ENCODE measurements at places on chromosomes 4 and X.

GRCh38 chrX:86237482-86237881 lies 89.2 kb downstream of the DACH2 start:
- no peak for DNase-seq

GRCh38 chrX:9144701-9145241 lies 110.8 kb upstream of the FAM9B start:
- DNase-seq = no peak

DNA sequence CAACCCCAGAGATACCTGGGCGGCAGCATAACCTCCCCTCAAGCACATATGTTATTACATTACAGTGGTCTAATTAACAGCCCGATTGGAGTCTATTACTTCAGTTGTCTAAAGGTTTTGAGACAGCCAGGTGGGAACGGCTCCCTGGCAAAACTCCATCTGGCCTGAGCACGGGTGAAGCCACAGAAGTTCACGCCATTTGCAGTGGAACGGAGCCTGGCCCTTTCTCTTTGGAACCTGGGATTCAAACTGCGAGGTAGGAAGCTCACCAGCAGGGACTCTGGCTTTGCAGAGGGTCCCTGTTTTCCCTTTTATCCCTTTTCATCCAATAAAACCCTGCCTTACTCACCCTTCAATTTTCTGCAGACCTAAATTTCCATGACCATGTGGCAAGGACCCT lies 45.9 kb upstream of the NEIL3 start:
- DNase-seq = no peak

DNA sequence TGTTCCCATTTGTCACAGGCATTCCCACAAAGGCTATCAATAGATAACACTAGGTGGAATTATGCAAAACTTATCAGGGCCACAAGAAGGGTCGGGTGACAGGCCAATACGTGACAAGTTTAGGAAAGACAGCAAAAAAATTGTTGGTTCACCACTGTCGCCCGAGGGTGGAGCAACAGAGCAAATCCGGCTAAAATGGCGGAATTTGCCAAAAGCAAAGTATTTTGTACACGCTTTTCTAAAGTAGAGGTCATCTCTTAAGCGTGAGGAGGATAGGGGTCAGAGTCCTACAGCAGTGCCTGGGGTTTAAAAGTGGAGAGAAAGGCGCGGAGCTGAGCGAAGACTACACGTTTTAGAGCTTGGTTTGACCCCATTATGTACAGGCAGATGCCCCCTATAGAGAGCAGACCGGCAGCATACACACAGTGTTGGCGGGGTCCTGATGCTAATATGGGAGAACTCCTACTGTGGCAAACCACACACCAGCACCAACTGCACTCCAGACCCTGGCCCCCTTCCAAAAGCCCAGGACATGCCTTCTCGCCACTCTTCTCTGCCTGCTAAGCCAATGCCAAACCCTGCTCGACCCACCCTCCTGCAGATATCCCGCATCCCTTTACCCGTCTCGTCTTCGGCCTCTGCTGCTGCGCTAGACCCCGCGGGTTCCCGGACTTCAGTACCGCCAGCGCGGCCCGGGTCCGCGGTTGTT lies 733 bp downstream of the CCNA2 start:
- no peak for DNase-seq

- DNase-seq = no peak
Measured at GRCh38 chr4:139278912-139279759, 889 bp downstream of the MGARP start.

GRCh38 chr4:13537832-13538177 lies 6.5 kb downstream of the NKX3-2 start:
- DNase-seq = no peak

DNA sequence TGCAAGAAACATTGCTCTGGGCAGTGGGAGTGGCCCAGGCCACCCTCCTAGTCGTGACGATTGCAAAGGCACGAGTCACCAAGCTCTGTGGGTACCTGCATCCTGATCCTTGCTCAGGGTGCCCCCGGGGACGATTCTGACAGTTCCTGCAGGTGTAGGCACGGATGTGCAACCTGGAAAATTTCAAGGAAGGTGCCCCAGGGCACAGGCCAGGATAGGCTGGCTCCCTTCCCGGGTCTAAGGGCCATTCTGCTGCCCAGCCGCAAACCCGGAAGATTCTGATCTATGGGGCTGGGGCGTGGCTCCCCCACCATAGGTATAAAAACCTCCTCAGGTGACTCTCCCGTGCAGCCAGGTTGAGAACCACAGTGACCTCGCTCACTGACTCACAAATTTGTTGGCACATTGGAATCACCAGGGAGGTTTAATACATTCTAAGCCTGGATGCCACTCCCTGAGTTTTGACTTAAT lies 228.5 kb downstream of the PTTG2 start:
- DNase-seq = no peak

GRCh38 chrX:130184857-130185256 lies 13.1 kb downstream of the RAB33A start:
- DNase-seq = no peak

DNA sequence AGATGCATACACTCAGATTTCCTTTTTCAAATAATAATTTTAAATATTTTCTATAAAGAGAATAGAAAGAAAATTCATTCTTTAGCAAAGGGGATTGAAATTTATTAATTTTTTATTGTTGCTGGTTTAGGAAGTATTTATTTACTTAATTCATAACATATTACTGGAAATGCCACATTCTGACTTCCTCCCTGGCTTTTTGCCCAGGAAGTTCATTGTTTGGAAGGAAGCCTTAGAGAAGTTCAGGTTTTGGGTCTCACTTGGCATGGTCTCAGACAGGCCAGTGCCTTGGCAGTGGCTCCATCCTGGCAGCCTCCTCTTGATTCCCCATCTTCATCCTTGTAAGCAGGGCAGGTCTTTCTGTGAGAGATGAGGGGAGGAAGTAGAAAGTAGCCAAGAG lies 50.5 kb downstream of the IL15 start:
- DNase-seq = no peak

DNA sequence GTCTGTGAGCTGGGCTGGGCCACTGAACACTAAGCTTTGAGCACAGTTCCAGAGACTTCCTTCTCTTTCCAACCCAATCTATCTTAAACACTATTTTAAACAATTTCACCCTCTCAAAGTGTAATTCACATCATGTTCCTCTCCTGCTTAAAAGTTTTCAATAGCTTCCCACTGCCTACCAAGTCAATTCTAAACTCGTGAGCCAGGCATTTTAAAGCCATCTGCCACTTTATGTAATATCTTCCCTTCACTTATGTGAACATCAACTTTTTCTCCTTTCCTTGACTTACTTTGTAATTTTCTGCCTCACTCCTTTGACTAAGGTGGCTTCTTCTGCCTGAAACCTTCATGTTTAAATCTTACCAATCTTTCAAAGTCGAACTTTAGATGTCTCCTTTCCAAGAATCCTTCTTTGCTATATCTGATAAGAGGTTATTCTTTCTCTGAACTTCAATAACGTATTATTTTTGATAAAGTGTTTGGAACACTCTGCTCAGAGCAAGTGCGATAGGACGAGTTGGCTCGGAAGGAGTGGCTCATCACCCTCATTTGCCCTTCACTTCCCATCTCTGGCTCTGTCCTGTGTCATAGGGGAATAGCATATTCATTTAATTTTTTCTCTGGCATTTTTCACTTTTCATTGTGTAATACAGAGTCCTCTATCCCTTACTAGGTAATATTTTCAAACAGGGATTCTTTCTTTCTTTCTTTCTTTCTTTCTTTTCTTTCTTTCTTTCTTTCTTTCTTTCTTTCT lies 13.0 kb upstream of the SPARCL1 start:
- no peak for DNase-seq

GRCh38 chr4:76809594-76810305 lies 88.2 kb downstream of the SOWAHB start:
- DNase-seq = no peak

GRCh38 chr4:78640714-78641113 lies 89.1 kb downstream of the ANXA3 start:
- DNase-seq = no peak

DNA sequence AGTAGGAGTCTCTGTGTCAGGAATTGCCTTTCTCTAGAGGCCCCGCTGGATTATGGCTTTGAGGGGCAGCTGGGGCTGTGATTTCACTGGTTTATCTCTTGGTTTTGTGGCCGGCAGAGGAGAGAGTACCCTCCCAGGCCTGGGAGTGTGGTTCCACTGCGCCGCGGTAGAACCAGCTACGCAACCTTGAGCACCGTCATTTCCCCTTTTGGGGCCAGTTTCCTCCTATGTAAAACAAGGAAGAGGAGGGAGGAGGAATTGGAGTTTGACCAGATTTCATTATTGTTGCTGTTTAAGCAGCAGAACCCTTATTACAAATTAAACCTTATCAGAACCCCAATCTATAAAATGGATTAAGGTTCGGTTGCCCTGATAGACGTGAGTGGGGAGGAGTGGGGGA lies 4.4 kb downstream of the SOX3 start:
- no peak for DNase-seq

DNA sequence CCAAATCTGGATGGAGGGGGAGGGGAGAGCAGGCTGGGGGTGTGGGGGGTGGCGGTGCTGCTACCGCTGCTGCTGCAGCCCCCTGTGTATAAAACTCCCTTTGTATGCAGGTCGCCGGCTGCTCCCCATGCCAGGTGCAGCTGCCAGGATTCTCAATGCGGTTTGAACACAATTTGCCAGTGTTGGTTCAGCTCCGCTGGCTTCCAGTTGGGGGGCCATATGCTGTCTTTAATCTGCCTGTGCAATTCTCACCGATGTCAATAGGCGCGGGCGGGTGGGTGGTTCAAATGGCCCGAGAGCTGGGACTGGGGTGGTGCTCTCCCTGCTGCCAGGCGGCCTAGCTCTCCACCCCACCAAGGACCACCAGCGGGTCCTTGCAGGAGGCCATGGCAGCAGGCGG lies 257.6 kb downstream of the BCOR start:
- DNase-seq = no peak

DNA sequence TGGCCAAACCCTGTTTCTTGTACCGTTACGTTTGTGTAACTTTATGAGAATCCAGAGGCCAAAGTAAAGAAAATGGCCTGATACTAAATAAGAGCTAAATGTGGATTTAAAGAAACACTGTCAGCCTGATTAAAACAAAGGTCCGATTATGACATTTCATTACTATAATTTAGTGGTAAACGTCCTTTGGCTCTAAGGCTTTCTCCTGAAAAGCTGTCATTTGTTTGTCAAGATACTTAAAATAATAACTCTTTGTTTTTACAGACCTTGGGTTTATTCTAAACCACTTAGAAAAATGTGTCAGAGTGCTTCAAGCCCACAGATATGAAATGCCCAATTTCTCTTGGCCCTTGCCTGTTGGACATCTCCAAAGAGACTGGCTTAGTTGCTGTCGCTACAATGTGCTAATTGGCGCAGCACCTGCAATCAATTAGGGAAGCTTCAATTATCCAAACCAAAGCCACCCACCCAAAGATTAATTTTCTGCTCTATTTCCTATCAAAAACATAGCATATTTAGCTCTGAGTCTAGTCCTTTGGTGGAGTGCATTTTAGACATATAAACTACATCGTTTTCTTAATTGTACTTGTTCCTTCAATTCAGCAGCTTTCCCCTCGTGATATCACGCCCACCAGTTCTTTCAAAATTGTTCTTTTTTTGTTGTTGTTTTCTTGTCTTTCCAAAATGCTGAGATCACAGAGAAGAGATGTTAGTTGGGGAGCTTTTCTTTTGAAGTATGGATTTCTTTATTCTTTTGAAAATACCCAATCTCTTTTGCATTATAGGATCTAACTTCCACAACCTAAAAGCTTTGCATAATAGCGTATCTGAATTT lies 13.6 kb downstream of the SMIM20 start:
- no peak for DNase-seq

GRCh38 chrX:17567187-17567586 lies 170.1 kb upstream of the SCML1 start:
- DNase-seq = no peak

GRCh38 chr4:114527637-114528036 lies 71.0 kb upstream of the UGT8 start:
- no peak for DNase-seq

GRCh38 chr4:187780070-187780469 lies 215.5 kb upstream of the ZFP42 start:
- DNase-seq = no peak

DNA sequence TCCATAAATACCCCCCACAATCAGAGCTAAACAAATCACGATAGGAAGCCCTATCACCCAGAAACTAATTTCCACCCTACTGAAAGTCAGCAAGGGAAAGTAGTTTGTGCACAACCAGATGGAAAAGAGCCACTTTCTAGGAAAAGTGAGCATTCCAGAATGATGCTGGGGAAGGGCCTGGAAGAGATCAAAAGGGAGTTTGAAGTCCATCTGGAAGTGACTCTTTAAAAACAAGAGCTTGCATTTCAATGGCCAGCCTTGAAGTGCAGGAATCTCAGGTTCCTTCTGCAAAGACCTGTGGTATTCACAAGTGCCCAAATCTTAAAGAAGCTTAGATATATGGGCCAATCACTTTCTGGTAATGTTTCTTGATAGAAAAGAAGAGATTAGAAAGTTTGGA lies 97.0 kb upstream of the LDB2 start:
- DNase-seq = no peak

DNA sequence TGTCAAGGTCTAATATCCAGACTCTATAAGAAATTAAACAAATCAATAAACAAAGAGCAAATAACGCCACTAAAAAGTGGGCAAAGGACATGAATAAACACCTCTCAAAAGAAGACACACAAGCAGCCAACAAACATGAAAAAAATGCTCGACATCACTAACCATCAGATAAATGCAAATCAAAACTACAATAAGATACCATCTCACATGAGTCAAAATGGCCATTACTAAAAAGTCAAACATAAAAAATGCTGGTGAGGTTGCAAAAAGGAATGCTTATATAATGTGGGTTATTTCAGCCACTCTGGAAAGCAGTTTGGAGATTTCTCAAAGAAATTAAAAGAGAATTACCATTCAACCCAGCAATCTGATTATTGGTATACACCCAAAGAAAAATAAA lies 481.1 kb downstream of the STPG2 start:
- no peak for DNase-seq

GRCh38 chrX:102883491-102883890 lies 53.6 kb upstream of the RAB40AL start:
- no peak for DNase-seq

- no peak for DNase-seq
Measured at GRCh38 chrX:57607295-57608187, 15.7 kb downstream of the ZXDB start.

DNA sequence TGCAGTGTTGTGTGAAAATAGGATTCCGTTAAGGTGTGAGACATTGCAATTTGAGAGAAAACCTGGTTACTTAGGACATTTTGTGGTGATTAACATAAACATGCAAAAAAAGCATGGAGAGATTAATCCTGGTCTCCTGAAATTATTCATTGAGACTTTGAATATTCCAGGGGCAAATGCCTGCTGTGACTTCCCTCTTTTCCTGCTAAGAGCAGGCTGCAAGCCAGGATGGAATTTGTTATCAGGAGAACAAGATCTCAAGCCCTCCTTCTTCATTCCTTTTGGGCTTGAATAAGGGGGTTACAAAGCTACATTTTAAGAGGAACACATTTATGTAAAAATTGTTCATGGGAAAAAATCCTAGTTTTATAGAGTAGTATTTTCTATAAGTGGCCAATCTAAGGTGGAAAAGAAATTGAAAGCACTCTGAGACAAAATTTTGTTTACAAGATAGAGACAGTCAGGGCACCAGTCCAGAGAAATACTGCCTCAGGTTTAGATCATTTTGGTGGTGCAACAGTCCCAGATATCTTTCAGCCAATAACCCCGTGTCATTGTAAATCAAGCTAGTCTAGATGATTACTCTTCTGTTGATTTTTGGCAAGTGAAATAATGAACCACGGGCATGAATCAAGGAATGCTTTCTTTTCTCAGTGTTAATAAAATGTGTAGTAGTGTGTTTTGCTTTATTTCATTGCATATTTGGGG lies 1528.3 kb upstream of the AGA start:
- DNase-seq = no peak

- no peak for DNase-seq
Measured at GRCh38 chrX:95057341-95057740, 1383.3 kb downstream of the FAM133A start.

- DNase-seq = no peak
Measured at GRCh38 chrX:68343551-68343950, 89.7 kb downstream of the OPHN1 start.
